ENCODE measurements at places on chromosomes 5 and 9.

DNA sequence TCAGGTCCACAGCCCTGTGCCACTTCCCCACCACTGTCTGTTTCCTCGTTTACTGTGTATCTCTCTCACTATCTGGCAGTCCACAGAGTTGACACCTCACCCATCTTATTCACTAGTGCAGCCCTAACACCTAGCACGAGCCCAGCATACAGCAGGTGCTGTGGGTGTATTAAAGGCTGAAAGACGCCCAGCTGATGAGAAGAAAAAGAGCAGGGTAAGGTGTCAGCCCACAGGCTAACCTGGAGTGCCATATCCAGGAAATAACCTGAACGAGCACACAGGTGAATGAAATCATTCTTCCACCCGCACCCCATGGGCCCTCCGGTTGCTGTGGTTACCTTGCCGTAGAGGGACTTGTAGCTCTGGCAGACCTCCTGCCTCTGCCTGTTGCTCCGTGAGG, 18.6 kb downstream of the ANXA6 start:
- no peak for DNase-seq

DNA sequence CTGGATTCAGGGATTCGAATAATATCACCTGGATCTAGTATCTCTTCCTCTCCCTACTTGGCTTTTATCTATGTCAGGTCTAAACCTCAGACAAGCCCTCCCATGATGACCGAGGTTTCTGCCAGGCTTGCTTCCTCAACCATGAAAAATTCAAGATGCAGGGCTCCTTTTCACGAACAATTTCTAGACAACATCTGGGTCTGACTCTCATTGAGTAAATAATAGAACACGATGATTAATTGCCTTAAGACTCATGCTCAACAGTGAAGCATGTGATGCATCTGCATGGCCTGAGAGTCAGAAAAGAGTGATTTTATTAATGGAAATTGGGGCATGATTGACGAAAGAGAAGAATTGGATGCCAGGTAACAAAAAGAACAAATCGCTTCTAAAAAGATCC, 277.2 kb upstream of the ZNF608 start:
- DNase-seq: no peak

- DNase-seq: no peak
Measured at GRCh38 chr5:177432839-177433657, 6.6 kb downstream of the GRK6 start.

DNA sequence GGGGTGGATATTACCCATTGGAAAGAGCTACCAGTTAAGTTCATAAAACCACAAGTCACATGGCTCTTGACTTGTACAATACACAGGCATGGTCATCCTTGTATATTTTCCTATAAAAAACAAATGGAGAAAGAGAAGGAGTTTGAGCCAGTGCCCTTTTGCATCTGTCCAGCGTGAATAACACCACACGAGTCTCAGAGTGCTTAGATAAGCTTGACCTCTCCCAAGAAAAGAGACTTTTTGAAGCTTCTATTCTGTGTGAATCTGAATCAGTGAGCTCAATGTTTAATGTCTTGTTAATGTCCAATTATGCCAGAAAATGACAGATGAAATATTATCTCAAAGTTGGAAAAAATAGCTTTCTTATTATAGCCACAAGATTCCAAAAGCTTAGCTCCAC, 30.9 kb upstream of the LPAR1 start:
- no peak for DNase-seq

GRCh38 chr5:180723936-180724335, 15.9 kb downstream of the OR2Y1 start:
- no peak for DNase-seq

GRCh38 chr5:93163010-93163663, 417.9 kb downstream of the NR2F1-AS1 start:
- DNase-seq: no peak

DNA sequence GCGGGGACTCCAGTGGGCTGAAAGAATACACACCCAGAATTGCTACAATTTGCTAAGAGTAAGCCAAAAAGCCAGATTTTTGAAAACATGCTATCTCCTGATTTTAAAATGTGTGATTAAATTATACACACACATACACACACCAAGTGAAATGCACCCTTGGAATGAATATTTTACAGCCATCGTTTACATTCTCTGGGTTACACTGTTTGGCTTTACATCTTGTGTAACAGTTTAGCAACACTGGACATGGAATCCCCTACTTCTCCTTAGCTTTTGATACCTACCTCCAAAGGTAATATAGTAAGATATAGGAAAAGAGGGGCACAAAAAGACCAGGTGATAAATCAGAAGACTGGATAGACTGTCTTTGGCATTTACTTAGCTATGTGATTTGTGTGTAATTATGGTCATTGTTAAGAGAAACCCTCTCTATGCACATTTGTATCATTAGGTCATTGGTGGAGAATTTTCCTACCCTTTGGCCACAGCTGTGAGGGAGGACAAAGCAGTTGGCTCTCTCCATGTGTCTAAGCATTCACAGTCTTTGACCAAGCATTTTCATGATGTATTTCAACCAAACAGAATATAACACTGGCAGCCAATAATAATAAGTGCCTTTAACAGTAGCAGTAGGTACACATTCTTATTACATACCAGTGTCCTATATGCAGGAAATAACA, 7.6 kb downstream of the SVEP1 start:
- no peak for DNase-seq

GRCh38 chr5:175700991-175701390, 43.1 kb downstream of the HRH2 start:
- no peak for DNase-seq

GRCh38 chr5:150057052-150057451, 29.3 kb downstream of the CSF1R start:
- no peak for DNase-seq

DNA sequence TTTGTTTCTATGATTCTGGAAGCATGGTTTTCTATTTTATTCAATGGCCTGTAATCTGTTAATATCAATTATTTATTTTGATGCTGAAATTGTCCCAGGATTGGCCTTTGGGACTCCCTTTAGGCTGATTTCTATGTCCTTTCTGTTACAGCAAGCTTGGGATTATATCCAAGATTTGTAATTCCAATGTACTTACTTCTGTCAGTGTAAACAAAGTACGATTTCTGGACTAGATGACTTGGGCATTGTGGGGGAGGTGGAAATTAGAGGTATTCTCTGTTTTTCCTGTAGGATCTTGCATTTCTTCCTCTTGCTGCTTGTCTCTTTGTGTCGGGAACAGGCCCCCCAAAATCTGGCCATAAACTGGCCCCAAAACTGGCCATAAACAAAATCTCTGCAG, 3.7 kb downstream of the PCDHGA12 start:
- DNase-seq: no peak

- DNase-seq: no peak
Measured at GRCh38 chr9:90095682-90096081, 490.9 kb downstream of the GADD45G start.

DNA sequence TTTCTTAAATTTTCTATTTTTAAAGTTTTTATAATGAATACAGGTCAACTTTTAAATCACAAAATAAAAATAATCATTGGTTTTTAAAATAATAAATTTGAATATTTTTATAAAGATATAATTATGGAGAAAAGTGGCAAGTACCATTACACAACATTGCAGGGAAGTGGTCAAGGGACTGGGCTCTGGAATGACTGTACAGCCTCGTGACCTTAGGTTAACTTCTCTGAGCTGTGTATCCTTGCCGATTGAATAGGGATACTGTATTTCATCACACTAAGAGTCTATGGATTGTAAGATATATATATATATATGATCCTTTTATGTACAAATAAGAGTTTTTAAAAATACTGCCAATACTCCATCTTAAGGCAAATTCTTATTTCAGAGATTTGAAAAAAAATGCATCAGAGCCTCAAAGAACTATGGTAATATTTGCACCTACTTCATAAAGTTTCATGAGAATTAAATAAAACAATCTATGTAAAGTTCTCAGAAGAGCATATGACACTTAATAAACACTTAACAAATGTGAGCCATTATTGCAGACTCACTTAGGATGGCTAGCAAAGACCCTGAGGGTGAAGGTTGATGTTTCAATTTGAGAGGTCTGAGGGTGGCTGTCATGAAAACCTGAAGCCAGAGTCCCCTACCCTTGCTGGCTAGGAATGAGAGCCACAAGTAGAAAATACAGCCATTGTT, 136.5 kb downstream of the CCDC192 start:
- DNase-seq: no peak

- DNase-seq: no peak
Measured at GRCh38 chr5:137278476-137278875, 220.7 kb downstream of the SPOCK1 start.

DNA sequence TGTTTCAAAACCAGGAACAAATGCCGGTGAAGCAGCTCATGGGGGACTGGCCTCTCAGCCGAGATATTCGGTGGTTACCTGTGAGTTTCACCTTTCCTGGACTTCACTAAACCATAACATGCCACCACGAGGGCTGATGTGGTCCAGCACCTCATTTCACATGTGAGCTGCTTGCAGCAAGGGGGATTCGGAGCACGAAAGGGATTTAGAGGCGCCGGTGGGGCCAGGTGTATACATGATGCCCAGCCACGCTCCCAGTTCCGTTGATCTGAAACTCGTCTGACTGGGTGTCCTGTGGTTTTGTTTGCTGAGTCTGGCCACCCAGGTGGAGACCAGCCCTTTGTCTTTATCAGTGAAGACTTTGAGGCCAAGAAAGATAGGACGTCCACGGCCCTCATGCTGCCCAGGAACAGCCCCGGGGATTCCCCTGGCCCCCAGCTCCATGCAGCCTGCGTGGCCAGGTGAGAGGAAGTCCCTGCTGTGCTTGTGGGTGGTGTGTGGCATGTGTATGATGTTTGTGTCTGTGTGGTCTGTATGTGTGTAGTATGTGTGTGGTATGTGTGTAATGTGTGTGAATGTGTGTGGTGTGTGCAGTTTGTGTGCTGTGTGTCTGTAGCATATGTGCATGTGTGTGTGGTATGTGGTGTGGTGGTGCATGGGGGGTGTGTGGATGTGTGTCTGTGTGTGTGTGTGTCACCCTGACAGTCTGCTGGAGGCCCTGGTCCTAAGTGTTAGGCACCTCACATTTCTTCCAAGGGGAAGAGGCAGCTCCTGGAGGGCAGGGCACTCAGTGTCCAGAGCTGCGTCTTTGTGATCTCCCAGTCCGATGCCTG, 23.4 kb downstream of the PHF2 start:
- no peak for DNase-seq

DNA sequence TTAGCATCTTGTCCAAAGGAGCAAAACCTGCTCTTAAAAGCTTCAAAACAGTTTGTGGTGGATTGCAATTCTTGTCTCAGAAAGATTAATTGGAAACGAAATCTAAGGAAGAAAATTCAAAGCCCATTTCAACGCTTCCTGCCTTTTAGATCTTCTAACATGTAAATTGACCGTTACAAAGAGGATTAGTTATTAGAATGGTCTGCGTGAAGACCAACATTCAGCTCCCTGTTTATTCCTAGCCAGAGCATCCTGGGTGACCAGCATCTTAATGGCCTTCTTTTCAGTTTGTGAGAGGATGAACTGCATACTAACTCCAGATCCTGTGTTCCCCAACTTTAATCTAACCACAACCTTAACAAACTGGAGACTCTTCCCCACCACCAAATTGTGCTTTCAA, 109.9 kb upstream of the SLC1A3 start:
- DNase-seq: no peak

DNA sequence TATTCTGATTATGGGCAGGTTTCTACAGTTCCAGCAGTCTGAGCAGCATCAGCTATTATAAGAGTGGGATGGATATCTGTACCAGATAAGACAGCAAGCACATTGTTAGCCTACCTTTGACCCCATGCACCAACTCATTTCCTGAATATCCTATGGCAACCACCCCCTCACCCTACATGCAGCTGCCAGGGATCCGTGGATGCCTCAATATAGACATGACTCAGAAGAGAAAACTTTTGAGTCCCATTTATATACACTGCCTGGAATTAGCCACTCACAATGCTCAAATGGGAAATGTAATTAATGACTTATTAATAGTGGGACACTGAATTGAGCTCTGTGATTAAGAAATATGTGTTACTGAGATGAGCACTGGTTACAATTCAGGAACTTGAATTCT, 124.4 kb downstream of the SSBP2 start:
- DNase-seq: no peak

- no peak for DNase-seq
Measured at GRCh38 chr5:55578771-55579170, 44.0 kb upstream of the PLPP1 start.

GRCh38 chr5:149886060-149886459, 58.5 kb downstream of the PDE6A start:
- no peak for DNase-seq

GRCh38 chr9:128138001-128138400, 10.5 kb upstream of the PTGES2 start:
- no peak for DNase-seq

- DNase-seq: no peak
Measured at GRCh38 chr9:129860653-129861446, 25.6 kb downstream of the USP20 start.
